AG04450 (cell line): ENCODE measurements at places on chromosomes 2 and 18.

DNA sequence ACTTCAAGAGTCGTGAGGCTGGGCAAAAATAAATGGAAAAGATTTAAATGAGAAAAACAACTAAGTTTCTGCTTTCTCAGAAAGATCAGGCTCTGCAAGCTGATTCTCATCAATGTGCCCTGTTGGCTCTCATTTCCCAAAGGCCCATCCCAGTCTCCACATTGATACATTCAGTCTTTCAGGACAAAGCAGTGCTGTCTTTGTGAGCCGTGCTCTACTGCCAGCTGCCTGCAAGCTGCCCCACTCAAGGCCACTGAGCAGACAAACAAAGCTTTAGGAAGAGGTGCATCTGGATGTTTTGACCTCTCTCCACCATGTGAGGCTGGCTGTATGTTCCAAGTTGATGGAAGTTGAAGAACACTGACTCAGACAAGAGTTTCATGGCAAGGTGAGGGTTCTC lies 48.8 kb downstream of the FSHR start:
- DNase-seq = no peak

DNA sequence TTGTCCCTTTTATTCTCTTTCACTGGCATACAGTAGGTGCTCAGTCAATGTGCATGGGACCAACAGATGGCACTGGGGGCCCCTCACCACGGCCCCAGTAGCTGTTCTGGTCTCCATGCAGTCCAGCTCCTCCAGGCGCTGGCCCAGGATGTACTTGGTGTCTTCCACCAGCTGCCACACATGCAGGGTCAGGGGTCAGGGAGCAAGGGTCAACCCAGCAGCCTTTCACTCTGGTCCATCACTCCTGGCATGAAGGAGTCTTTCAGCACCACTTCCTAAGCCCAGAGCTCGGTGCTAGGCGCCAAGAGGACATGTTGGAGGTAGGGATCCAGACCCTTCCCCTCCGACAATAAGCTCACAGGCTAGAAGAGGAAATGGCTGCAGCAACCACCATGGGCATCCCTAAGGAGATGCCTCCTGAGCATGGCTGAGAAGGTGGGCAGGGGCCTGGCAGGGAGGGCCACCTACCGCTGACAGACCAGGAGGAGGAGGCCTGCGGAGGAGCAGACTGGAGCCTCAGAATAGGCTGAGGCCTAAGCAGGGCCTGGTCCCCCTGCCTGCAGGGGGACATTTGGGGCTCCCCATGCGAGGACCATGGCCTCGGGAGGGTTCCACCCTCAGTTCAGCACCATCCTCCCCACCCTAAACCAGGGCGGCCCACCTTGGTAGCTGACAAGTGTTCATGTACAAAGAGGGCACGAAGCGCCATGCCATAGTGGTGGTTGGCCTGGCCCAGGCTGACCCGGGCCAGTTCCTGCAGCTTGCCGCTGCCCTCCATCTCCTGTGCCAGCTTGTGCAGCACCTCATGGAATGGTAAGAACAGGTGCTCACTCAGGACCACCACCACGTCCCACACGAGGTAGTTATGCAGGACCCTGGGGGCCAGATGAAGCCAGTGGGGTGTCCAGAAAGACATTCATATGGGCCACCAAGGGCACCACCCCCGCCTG lies 10.2 kb downstream of the ALPG start:
- no peak for DNase-seq

GRCh38 chr2:69827796-69828540 lies 1.5 kb upstream of the GMCL1 start:
- no peak for DNase-seq

GRCh38 chr2:122341007-122341406 lies 585.6 kb downstream of the TSN start:
- DNase-seq = no peak

DNA sequence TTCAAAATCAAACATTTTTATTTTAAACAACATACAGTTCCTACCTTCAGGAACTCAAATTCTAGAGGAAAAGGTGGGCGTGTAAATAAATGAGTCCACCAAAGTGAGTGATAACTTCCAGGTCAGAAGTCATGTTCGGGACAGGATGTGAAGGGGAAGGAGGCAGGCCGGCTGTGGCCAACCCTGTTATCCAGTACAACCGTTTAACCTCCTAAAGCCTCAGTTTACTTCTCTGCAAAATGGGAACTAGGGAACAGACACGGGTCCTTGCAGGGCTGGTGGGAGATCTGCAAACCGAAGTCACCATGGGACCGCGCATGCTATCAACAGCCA lies 373 bp downstream of the EIPR1 start:
- no peak for DNase-seq

DNA sequence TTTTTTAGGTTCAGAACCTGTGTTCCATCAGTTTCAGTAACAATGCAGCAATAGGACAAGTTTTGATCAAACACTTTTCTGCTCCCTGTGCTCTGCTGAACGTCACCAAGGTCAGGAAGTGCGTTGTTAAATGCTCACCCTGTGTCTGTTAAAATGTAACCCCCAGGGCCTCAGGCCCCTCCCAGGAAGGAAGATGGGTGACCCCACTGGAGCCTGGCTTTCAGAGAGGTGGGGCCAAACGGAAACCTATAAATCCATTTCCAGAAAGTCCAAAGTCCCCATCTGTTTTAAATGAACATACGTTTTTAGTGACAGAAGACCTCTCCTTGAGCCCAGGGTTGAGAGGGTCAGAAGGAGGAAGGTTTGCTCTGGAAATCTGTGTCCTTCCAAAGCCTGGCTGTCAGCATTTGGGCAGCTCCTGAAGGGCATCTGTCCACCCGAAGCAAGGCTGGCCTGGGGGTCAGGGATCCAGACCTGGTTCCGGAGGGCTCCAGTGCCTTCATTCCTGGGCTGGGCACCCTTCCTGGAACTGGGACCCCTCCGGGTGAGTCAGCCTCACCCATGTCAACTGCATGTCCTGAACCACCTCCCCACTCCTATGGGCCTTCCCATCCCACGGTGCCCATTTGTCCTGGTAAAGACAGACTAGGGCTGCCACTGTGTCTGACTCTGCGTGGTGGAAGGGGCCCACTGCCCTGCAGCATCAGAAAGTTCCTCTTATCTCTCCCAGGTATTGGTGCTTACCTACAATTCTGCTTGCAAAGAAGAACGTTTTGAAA lies 117.4 kb upstream of the COPS8 start:
- DNase-seq = no peak
